ENCODE measurements at places on chromosomes 13 and 19.

- DNase-seq, result no peak
Measured at GRCh38 chr13:50126993-50127725, 111.9 kb downstream of the KCNRG start.

GRCh38 chr13:33640832-33641231 lies 177.1 kb upstream of the RFC3 start:
- DNase-seq, result no peak

GRCh38 chr19:55554741-55555152 lies 9.4 kb upstream of the SBK3 start:
- no peak for DNase-seq

GRCh38 chr19:38457690-38458405 lies 24.4 kb downstream of the RYR1 start:
- no peak for DNase-seq

- DNase-seq, result no peak
Measured at GRCh38 chr13:22162889-22163288, 492.0 kb downstream of the FGF9 start.

DNA sequence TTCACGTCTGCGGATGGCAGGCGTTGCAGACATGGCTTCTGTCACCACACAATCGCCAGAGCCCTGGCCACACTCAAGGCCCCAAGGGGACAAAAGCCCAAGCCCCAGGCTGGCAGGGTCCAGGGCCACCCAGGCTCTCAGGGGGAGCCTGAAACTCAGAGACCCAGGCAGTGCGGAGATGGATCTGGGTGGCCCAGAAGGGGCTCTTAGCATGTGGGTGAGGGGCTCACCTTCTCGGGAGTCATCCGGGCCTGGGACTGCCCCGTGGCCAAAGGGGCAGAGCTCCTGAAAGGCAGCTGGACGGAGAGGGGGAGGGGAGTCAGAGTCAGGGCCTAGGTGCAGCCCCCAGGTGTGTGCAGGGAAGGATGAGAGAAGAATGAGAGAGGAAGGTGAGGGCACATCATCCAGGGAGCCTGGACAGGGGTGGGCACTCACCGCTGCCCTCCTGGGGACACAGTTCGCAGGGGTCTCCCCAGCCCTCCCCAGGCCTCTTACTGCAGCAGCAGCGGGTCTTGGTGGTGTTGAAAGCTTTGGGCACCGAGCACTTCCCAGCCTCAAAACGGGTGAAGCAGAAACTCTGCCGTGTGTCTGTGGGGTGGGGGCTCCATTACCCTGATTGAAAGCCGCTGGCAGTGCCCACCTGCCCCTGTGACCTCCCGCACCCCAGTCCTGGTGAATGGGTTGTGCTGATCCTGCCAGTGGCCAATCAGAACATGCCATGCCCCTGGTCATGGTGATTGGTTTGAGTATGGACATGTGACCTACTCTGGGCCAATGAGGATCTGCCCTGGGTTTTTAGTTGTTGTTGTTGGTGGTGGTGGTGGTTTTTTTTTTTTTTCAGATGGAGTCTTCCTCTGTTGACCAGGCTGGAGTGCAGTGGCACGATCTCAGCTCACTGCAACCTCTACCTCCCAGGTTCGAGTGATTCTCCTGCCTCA lies 37.4 kb downstream of the CCL25 start:
- no peak for DNase-seq

GRCh38 chr13:113423520-113424163 lies 29.6 kb downstream of the ADPRHL1 start:
- DNase-seq, result no peak

DNA sequence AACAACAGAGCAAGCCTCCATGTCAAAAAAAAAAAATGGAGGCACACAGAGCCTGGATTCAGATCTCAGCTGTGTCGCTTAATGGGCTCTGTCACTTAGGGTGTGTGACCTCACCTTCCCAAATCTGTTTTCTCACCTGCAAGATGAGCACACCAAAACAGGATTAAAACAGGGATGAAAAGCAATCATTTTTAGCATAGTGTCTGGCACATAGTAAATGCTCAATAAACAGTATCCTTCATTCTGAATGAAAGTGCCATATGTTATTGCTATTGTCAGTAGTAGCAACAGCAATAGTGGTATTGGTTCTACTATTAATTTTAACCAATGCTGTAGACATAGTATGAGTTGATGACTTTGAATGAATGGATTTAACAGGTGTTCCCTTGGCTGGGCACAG lies 23.3 kb downstream of the SAMD4B start:
- DNase-seq, result no peak

DNA sequence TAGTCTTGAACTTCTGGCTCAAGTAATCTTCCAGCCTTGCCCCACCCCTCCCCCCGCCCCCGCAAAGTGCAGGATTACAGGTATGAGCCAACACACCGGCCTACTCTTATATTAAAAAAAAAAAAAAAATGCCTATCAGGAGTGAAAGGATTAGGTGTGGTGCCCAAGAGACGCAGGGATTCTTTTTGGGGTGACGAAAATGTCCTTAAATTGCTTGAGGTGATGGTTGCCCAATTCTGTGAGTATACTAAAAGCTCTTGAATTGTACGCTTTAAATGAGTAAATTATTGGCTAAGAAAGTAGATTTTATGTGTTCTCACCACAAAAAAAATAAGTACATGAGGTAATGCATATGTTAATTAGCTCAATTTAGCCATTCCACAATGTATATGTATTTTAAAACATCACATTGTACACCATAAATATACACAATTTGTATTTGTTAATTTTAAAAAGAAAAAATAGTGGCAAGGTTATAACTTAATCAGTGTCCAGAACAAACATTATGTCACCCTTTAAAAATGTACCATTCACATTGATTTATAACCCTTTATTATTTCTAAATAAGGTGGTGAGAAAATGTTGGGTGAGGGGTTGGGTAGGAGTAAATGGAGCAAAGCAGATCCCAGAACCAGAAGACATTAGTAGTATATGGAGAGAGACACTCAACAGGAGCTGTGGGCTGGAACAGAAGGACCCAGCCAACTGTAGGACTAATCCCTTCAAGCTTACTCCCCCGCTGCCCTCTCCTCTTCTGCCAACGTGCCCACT lies 3.9 kb downstream of the IGSF23 start:
- no peak for DNase-seq

- no peak for DNase-seq
Measured at GRCh38 chr19:40768869-40769268, 6.5 kb upstream of the MIA start.

DNA sequence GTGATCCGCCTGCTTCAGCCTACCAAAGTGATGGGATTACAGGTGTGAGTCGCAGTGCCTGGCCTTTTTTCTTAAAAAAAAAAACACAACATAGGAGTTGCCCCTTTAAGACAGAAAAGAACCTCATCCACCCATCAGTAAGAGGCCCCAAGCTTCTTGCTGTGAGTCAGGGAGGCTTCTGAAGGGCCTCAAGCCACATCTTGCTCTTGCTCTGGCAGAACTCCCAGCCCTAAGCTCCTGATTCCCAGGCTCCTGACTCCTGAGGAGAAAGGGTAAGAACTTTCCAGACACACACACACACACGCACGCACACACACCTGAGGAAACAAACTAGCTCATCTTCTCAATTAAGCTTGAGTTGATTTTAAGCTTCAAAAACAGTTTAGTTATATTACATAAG lies 6.9 kb downstream of the ETFB start:
- no peak for DNase-seq

- no peak for DNase-seq
Measured at GRCh38 chr13:50993371-50993770, 83.8 kb downstream of the RNASEH2B start.

- DNase-seq, result no peak
Measured at GRCh38 chr13:74230984-74231501, 96.8 kb upstream of the KLF12 start.

- no peak for DNase-seq
Measured at GRCh38 chr13:100495455-100495854, 93.1 kb downstream of the GGACT start.

DNA sequence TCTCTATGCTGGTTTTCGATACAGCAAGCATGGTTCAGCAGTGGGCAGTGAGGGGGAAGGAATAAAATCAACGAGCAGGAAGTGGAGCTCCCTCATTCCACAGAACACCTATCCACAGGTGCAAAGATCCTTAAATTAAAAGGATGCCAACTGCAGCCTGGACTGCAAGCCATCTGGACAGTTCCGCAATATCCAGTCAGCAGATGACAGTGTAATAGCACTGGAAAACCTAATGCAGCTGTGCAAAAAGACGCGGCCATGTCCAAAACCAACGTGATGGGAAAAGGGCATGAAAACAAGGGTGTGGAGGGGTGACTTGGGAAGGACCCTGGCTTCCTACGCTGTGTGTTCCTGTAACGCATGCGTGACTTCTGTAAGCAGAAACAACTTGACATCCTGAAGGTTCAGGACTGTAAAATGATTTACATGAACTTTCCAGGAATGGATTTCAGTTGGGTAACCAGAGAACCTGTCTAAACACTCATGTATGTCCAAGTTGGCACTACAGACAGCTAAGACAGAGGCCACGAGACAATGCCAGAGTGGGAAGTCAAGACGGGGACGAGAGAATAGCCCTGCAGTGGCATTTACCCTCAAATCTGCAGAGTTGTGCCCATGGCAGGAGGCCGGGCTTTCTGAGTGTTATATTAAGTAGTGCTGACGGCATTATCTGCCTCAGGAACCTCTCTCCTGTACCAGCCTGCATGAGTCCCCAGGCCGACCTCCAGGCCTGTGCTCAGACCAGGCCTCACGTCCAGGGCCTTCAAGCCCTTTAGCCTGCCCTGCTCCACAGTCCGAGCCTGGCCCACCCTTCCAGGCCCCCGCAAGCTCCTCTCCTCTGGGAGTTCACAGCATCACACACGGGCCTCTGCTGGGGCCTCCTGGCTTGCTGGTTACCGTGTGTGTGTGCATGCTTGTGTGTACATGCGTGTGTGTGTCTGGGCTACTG lies 26.5 kb downstream of the CAPS start:
- no peak for DNase-seq

DNA sequence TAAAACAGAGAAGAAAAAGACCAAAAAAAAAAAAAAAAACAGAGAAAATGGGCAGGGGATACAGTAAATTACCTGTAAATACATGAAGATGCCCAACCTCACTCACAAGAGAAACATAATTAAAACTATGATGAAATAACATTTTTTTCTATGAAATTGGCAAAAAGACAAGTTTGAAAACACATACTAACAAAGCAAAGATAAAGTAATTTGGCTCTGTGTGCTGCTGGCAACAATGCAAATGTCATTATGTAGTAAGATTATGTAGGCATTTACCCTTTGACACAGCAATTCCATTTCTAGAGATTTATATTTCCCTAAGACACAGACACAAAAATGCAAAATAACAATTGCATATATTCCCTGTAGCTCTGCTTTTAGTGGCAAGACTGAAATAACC lies 20.2 kb downstream of the ZC3H13 start:
- no peak for DNase-seq

GRCh38 chr13:41411522-41411921 lies 45.8 kb upstream of the RGCC start:
- DNase-seq, result no peak

DNA sequence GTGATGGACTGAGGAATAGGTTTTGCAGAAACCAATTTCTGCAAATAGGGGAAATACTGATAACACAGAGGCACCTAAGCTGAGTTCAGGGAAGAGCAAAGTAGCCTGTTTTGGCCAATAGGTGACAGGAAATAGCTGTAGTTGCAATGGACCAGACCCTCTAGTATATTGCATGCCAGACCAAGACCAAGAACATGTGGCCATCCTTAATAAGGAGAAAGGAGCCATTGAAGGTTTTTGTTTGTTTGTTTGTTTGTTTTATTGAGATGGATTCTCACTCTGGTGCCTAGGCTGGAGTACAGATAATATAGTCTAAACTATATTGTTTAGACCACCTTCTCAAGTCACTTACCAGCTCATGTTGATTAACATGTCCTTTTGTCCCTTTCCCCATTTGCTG lies 101.5 kb downstream of the ZNF557 start:
- DNase-seq, result no peak

DNA sequence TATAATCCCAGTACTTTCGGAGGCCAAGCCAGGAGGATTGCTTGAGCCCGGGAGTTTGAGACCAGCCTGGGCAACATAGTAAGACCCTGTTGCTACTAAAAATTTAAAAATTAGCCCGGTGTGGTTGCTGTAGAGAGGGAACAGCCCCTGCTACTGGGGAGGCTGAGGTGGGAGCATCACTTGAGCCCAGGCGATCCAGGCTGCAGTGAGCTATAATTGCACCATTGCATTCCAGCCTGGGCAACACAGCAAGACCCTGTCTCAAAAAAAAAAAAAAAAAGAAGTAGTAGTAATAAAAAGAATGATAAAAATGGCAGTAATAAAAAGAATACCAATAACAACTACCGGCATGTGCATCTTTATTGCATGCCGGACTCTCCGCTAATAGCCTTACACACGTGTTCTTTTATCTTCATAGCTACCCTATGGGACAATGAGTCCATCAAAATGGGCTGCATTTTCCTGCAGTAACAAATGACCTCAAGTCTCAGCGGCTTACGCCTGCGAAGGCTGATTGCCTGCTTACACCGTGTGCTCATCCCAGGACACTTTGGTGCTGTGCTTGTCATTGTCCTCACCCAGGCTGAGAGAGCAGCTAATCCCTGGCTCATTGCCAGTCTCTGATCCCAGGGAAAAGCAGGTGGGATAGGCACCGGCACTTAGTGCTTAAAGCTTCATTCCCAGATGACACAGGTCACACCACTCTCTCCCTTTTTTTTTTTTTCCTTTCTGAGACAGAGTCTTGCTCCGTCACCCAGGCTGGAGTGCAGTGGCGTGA lies 14.4 kb upstream of the SYCN start:
- DNase-seq, result no peak

GRCh38 chr13:36006347-36006746 lies 124.8 kb downstream of the DCLK1 start:
- no peak for DNase-seq

DNA sequence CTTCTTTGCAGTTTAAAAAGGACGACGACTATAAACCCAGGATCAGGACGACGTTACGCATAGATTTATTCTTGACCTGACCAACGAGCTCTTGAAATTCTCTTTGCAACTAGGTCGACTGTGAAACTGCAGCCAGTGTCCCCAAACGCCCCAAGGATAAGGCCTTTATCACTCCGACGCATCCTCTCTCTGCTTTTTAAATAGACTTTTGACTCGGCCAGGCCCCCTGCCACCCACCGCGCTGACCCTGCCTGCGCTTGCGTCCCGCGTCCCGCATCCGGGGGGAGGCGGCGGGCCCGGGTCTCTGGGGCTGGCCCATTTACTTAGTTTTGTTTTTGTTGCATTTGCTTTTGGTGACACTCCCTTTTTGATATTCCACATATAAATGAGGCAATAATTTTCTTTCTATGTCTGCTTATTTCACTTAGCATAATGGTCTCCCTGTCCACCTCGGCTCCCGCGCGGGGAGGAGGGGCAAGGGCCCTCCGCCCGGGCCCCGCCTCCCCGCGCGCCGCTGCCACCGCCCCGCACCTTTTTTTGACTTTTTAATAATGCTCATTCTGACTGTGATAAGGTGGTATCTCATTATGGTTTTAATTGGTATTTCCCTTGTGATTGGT lies 17.4 kb downstream of the RB1 start:
- no peak for DNase-seq

GRCh38 chr13:60655256-60655655 lies 258.2 kb downstream of the TDRD3 start:
- no peak for DNase-seq
